WERI-Rb-1 (cell line): ENCODE measurements at places on chromosomes 3 and 15.

GRCh38 chr3:160265088-160265487 is 39.9 kb downstream of the C3orf80 start:
- no peak for DNase-seq

DNA sequence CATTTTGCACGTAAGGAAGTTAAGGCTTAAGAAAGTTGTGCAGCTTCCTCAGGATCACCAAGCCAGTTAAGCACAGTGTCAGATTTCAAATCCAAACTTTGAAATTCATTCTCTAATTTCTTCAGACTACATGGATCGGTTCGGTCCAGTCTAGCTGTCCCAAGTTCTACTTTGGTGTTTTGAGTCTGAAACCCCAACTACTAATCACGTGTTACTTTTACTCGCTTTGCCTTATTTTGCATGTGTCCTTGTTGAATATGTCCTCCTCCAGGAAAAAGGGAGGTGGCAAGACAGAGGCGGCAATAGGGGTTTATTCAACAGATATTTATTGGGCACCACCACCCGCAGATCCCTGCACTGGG is 522 bp upstream of the GXYLT2 start:
- no peak for DNase-seq

DNA sequence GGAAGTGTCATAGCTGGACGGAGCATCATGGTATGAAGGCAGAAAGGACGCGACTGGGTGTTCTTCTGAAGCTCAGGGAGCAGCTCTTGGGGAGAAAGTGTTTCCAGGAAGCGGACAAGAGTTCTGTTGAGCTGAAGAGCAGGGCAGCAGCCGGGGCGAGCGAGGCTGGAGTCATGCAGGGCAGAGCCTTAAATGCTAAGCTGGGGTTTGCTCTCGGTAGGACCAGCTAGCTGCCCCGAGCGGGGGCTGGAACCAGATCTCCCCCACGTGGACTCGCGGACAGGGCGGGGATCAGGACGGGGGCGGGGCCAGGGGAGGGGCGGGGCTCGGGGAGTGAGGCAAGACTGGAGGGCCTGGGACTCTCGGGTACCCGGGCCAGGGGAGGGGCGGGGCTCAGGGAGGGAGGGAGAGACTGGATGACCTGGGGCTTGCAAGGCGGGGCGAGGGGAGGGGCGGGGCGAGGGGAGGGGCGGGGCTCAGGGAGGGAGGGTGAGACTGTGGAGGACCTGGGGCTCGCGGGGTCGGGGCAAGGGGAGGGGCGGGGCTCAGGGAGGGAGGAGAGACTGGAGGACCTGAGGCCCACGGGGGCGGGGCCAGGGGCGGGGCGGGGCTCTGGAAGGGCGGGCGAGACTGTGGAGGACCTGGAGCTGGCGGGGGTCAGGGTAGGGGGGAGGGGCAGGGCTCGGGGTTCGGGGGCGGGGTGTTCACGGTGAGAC is 461 bp upstream of the FAH start:
- DNase-seq = peak; percentile 98

- DNase-seq = no peak
These were observed 312.8 kb downstream of the CLSTN2 start for GRCh38 chr3:140247775-140248174.

GRCh38 chr3:3170998-3171397 is 8.5 kb downstream of the CRBN start:
- no peak for DNase-seq

DNA sequence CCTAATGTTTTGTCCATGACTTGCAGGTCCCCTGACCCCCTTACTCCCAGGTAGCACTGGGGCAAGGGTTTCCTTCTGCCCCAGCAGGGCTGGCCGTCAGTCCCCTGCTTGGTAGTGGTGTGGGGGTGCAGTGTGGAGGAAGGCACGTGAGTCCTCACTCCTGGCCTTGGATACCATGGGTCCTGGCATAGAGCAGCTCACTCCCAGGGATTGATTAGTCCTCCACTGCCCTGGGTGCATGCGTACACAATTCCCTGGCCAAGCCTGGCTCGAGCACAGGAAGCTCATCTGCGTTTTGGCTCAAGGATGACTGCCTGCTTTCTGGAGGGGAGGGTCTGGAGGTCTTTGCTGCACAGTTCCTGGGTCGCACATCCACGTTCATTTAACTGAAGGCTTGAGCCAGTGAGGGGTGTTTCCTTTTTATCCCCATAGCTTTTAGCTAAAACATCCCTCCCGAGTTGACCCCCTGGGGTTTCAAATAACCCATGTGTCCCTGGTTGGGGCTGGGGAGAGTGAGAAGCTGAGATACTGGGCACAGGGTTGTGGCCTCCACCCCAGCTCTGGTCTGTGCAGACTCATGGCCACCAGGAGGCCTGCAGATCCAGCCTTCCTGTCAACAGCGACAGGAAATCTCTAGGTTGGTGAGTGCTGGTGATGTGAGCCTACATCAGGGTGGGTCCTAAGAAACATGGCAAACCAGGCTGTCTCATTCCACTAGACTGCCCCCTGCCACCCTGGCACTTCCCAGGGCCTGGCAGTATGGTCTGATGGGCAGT is 11.5 kb downstream of the HEMK1 start:
- no peak for DNase-seq

DNA sequence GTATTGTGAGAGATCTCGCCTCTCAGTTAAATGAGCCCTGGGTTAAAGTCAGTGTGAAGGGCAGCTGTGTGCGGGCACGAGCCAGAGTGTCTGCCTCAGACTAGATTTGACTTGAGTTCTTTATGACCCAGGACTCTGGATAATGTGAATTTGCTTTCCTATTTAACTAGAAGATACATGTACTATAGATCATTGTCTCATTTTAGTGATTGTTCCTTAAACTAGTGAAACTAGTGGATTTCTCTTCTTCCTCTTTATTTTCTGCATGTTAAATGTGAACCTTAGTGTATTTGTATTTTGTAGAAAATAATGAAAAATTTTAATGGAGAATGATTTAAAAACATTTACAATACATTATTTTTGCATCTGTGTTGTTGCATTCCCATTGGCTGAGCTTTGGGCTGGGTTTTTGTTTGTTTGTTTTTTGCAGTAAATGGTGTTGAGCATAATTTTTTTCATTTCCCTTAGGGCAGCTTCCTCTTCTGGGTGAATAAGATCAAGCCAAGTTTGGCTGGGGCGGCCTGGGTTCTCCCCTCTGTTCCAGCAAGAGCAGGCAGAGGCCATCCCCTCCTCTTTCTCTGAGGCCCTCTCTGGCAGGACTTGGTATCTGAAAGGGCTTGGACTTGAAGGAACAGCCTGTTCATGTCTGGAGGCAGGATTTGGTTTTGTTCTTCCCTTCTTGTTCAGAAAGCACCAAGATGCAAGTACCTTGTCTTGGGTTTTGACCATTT is 15.0 kb downstream of the GCSAM start:
- peak; percentile 16 for DNase-seq

GRCh38 chr15:89002281-89002761 is 85.9 kb upstream of the ABHD2 start:
- DNase-seq = no peak

GRCh38 chr3:101466465-101467309 is 46.3 kb downstream of the SENP7 start:
- peak; percentile 22 for DNase-seq

GRCh38 chr3:45145223-45145622 is 955 bp downstream of the CDCP1 start:
- no peak for DNase-seq

DNA sequence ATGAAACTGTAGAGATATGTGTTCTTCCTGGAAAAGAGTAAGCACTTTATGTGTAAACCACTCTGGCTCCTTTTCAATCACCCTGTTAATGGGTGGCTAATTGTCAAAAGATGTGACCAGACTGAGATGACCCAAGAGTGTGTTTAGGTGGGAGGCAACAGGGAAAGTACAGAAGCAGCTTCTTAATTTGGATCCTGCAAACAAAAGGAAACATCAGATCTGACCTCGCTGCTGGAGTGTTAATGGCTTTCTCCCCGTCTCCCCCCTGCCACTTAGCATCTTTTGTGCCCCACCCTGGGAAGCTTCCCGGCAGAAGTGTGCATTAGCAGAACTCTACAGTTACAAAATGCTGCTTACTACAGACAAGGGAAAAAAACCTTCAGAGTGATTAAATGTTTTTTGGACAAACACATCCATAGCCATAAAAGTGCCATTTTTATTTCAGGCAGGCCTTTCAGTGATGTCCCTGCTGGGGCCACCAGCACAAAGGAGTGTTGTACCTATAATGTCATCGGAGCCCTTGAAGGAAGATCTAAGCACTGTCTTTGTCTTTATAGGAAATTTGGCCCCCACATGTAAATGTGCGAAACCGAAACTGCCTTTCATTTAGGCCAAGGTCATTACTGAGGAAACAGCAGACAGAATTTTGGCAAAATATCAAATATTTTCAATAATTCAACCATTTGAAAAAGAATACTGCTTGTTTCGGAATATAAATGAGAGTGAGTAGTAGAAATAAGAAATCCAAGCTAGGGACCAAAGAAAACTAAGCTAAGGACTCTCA is 311.0 kb downstream of the WDR72 start:
- DNase-seq = no peak

DNA sequence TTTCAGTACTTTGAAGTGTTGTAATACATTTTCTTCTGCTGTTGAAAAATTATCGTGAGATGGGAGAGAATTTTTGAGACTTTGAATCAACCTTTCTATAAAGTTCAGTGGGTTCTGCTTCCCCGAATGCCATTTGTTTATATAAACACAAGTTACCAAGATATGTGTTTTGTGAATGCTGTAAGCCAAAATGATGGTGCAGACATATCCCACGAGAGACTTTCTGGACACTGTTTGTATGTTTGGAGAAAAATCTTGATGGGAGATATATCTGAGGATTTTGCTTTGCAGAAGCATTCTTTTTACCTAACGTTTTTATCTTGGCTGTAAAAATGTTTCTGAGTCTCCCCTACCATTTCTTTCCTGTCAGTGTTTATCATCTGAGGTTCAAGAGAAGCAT is 526.6 kb upstream of the ZNF717 start:
- DNase-seq = no peak

DNA sequence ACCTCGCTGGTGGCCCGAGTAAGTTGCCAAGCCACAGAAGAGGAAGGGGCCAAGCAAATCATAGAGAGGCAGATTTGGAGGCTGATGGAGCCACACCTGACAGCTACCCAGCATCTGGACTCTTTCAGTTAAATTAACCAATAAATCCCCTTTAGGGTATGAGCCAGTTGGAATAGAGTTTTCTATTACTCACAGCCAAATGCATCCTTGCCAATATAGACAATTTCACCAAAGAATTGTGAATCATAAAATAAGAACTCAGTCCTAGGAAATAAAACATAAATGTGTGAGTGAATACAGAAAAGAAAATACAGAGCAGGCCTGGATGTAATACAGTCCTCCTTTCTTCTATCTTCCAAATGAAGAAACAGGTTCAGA is 161.6 kb upstream of the ANKRD28 start:
- no peak for DNase-seq

GRCh38 chr3:87625876-87626275 is 349.5 kb upstream of the POU1F1 start:
- no peak for DNase-seq

- DNase-seq = no peak
These were observed 672.7 kb upstream of the NAALADL2 start for GRCh38 chr3:174186377-174186989.

DNA sequence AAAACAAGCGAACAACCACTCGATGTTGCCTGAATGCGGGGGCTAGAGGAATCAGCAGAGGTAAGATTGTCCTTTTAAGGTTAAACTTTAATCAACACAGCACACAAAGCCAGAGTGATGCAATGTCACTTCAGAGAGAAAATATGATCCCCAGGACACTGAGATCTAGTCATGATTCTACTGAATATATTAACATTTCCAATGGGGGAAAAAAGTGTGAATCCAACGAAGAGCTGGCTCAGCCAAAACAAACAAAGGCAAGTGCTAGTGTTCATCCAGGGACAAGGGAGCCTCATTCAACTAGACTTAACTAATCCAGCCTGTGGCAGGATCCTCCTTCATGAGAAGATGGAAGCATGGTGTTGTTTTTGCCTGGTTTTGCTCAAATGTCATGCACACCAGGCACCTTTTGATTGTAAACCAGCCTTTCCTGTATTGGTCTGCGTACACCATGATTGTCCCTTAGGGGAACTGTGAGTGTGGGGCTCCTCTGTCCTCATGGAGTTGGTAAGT is 35.8 kb downstream of the SCG5 start:
- DNase-seq = no peak

- peak; percentile 33 for DNase-seq
These were observed 41.6 kb upstream of the ROPN1 start for GRCh38 chr3:124033360-124034015.

- no peak for DNase-seq
These were observed 453.2 kb downstream of the NR2F2 start for GRCh38 chr15:96783746-96784145.

- DNase-seq = peak; percentile 85
These were observed at the start of gene CSPG5 for GRCh38 chr3:47578691-47579632. TSS of gene CSPG5 (minus strand) at chr3:47578865. CDS start at chr3:47578693, 172 bp downstream.

DNA sequence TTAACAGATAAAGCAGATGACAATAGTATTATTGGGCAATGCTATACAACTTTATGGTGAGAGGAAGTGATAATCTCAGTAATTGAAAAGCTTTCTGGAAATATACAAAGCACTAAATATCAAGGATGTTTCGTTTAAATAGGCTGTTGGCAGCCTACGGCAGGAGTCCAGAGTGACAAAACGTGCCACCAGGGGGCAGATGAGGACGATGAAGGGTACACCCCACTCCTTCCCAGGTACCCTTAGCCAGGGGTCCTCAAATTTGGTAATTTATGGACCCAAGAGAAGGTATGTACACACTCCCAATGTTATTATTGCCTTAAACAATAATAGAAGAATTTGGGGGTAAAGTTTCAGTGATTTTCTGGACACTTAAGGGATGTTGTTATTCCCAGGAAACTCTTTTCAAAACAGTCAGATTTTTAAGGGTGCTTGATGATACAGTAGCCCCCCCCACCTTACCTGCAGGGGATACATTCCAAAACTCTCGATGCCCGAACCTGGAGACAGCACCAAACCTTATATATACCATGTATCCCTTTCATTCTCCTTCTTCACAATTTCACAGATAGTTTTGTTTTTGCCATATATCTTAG is 1.4 kb upstream of the MAGEL2 start:
- DNase-seq = peak; percentile 62

DNA sequence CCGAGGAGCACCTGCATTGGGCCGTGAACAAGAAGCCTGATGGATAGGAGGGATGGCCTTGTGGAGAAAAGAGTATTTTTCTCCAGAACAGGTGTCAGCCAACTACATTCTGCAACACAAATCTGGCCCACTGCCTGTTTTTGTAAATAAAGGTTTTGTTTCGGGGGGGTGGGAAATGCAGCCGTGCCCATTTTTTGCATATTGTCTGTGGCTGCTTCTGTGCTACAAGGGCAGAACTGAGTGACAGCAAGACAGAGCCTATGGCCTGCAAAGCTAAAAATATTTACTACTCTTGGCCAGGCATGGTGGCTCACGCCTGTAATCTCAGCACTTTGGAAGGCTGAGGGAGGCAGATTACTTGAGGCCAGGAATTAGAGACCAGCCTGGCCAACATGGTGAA is 95.9 kb upstream of the AKAP13 start:
- DNase-seq = no peak

- peak; percentile 70 for DNase-seq
These were observed 160.0 kb upstream of the WNT5A start for GRCh38 chr3:55647063-55647462.

GRCh38 chr3:38177181-38177580 is 11.8 kb downstream of the OXSR1 start:
- DNase-seq = no peak

GRCh38 chr15:68196445-68197169 is 8.5 kb downstream of the CALML4 start:
- no peak for DNase-seq
